ENCODE measurements at places on chromosomes 1 and 21.

DNA sequence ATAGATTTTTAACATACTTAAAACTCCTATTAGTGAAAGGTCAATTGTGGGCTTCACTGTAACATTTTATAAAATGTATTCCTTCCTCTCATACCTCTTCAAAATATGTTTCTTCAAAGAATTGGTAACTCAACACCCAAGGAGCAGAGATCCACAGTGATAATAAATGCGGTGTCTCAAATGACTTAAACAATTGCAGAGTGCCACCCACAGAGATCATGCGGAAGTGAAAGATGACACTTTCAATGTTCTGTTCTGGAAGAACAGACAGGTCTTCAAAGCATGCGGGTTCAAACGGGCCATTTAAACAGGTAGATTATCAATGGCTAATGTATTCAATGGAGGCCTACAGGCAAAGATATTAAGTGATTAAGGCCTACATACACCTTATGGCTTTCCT lies 157.0 kb upstream of the GREM2 start:
- no peak for ATAC-seq

- peak; percentile 6 for ATAC-seq
Measured at GRCh38 chr1:202281316-202282024, 60.3 kb downstream of the UBE2T start.

- ATAC-seq, result no peak
Measured at GRCh38 chr21:14901482-14901958, 163.3 kb downstream of the NRIP1 start.

- no peak for ATAC-seq
Measured at GRCh38 chr21:33360281-33360680, 35.5 kb downstream of the IFNAR1 start.

- no peak for ATAC-seq
Measured at GRCh38 chr1:21157868-21158267, 18.8 kb downstream of the EIF4G3 start.

GRCh38 chr1:95339377-95339776 lies 105.4 kb downstream of the RWDD3 start:
- ATAC-seq, result no peak

GRCh38 chr1:245997471-245998258 lies 509.4 kb downstream of the SMYD3 start:
- no peak for ATAC-seq

DNA sequence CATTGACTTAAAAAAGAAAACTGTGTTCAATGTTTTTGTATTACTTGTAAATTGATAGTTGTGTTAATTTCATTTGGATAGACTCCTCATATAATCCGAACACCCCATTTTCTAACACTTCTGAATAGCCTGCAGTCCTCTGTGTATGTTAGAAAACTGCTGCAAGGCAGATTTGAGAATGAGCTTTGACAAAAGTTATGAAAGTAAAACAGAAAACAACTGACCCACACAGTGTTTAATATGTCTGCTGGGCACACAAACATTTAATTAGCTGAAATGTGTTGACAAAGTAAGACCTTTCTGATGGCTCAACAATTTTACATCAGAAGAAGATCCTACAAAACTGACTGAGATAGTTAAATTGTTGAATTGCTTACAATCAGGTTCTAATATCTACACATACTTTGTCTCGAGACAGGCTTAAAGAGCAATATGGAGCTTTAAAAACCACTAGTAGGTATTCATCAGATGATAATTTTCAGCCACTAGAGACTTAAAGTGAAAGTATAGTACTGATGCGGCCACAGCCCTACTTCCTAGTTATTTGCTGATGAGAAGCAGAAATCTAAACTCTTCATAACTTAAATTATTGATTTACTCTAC lies 40.0 kb upstream of the PRMT6 start:
- no peak for ATAC-seq

DNA sequence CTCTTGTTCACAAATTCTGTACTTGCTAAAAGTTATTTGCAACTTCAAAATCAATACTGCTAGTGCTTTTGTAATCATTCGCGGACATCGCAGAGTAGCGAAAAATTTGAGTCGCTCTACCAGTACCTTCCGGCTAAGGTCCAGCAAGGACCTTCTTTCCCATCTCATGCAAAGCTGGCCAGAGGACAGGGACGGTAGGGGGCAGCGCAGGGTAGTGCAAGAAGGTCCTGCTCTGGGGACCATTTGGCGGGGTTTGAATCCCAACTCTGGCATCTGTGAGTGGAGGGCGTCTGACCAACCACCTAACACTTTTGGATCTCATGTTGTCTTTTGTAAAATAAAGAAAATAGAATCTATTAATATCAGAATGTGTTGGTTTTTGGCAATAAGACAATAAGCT lies 258.3 kb downstream of the SPATA17 start:
- ATAC-seq, result no peak

- peak; percentile 59 for ATAC-seq
Measured at GRCh38 chr1:186420923-186421322, 40.0 kb downstream of the PDC start.

DNA sequence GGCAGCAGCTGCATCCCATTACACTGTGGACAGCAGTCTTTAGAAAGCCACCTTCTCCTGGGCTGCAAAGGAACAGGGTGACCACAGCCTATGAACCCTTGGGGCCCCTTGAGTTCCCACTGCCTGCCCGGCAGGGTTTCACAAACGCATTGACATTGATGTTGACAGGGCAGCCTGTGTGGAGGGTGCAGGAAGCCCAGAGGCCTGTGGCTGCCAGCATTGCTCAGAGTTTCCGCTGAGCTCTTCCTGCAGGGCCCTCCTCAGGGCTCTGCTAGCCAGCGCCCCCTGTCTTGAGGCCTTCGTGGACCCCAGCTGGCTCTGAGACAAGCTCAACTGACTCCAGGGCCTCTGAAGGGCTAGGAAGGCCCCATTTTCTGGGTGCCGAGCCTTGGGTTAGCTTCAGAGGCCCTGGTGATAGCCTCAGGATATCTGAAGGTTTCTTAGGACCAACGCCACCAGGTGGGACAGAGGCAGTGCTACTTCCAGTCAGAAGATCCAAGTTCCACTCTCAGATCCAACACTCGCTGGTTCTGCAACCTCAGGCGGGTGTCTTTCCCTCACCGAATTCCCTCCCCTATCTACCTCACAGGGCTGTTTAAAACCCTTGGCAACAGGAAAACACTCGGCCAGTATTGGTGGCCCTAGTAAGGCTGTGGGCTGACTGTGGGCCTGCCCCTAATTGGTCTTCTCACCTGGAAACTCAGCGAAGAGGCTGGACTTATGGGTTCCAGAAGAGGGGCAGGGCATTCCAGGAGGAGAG lies 27.2 kb upstream of the EPS8L3 start:
- no peak for ATAC-seq

- ATAC-seq, result no peak
Measured at GRCh38 chr21:36706951-36707762, 8.2 kb downstream of the SIM2 start.

GRCh38 chr1:117685936-117686806 lies 80.3 kb downstream of the TENT5C start:
- ATAC-seq, result no peak

DNA sequence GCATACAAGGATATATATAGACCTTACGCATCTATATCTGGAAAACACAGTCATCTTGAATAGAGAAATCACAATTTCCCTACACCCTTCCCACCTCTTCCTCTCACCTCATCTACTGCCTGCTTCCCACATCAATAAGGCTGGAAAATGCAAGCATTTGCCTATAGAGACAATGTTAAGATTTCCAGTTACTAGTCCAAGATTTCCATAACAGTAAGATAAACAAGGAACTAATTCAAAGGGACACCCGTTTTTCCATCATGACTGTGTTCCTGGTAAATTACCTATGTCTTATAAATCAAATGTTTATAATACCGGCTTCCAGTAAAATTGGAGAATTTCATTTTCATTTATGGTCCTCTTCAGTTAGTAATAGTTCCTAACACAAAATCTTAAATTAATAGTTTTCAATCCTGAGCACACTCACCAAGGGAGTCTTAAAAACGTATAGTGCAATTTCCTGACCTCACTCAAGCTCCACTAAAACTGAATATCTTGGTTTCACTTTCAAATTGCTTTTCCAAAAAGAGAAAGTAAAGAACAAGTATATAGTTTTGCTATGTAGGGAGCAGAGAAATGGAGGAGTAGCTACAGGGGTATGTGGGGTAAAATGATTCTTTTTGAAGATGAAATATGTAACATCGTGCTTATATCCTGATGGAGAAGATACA lies 398.7 kb downstream of the PLPP3 start:
- ATAC-seq, result no peak

DNA sequence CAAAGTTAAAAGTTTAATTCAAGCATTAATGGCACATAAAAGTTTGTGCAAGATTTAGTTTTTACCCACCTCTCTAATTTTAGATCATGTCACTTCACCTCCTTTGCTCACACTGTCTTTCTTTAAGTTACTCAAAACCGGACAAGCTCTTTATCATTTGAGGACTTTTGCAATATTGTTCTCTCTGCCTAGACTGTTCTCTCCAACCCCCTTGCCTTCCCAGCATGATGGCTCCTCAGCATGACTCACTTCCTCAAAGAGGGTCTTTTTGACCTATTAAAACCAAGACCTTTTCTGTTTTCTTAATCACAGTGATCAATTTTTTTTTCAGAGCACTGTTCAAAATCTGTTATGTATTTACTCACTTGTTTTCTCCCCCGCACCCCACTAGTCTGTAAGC lies 61.3 kb downstream of the XKR8 start:
- no peak for ATAC-seq

DNA sequence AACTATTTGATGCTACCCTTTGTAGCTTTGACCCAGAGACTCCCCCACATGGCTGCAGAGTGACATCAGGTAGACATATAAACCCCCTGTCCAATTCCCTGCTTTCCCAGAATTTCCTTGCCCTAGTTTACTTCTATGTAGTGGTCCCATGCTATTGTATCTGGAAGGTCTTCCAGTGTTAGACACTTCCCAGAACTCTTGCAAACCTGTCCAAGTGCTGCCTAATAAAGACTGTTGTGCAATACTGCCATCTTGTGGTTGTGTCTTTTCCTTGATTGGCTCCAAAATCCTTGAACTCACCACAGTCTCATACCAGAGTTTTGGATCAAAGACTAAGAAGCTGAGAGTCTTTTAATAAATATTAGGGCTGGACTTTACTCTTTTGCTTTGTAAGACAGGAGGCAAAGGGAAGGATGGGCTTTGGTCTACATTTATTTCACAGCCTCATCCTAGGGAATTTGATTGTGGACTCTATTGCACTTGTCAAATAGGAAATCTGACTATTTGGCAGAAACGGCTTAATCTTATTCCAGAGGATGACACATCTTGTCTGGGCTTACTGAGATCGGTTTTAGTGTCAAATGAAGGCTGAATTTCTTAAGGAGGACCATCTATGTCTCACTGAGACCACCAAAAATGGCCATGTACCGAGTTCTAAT lies 169.9 kb downstream of the LRRC7 start:
- ATAC-seq, result peak; percentile 92

GRCh38 chr1:53130878-53131589 lies 11.4 kb downstream of the SLC1A7 start:
- ATAC-seq, result no peak

DNA sequence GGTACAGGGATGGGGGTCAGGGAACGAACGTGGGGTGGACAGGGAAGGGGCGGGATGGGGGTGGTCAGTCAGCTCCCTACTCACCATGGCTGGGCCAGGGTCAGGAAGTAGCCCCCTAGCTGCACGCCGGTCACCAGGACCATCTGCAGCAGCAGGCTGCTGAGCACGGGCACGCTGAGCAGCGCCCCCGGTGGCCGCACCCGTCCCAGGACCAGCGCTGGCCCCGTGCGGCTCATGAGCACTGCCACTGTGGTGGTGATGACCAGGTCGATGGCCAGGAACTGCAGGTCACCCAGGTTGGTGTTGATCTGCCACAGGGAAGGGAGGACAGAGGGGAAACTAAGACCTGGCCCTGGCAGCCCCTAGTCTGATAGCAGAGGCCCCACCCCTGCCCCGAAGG lies 6.5 kb upstream of the MFAP2 start:
- ATAC-seq, result peak; percentile 18

DNA sequence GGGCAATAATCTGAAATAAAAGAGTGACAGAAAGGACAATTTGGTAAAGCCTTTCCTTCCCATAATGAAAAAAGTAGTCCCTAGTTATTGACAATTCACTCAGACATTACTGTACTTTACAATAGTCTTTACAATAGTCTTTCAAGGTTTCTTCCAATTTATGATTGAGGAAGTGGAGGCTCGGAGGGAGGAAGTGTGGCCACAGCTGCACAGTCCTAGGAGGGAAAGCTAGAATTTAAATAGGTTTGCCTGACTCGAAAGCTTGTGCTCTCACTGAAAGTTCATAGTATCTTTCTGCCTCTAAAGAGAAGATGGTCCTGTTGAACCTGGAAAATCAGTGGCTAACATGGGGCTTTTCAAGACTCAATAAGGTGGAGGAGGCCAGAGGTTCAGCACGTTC lies 203.2 kb downstream of the SDCCAG8 start:
- no peak for ATAC-seq

- ATAC-seq, result no peak
Measured at GRCh38 chr21:25552856-25553255, 54.4 kb downstream of the MRPL39 start.

DNA sequence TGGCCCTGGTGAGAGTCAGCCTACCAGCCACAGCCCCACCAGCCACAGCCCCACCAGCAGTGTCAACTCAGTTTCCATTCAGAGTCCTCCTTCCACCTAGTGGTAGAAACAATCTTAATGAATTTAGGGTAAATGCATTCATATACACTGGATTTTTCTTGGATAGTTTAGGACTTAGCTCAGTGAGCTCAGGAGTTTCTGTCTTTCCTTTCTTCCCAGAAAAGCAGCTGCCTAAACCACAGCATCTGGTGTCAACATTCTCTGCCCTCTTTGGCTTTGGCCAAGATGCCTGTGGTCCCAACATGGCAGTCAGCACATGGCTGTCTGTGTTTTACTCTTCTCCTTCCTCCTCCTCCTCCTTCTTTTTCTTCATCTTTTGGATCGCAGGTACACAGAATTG lies 94.0 kb downstream of the CLIC6 start:
- no peak for ATAC-seq

- no peak for ATAC-seq
Measured at GRCh38 chr1:222000131-222000530, 258.2 kb upstream of the DUSP10 start.

DNA sequence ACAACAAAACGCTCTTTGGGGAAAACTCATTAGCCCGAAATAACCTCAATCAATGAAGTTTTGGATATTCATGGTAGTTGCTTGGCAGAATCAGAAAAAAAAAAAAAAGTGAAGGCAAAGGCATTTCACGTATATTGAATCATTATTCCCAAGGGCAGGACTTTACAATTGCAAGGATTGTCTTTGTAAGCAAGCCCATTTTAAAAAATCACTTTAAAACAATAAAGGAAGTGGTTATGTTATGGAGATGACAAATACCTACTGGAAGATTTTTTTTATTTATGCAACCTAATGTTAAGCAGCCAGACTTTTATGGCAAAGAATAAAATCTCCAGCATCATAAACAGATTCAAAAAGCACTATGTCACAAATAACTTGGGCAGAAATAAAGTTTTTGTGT lies 9.3 kb downstream of the GJB4 start:
- no peak for ATAC-seq

- no peak for ATAC-seq
Measured at GRCh38 chr1:108541861-108542260, 18.0 kb upstream of the EEIG2 start.

DNA sequence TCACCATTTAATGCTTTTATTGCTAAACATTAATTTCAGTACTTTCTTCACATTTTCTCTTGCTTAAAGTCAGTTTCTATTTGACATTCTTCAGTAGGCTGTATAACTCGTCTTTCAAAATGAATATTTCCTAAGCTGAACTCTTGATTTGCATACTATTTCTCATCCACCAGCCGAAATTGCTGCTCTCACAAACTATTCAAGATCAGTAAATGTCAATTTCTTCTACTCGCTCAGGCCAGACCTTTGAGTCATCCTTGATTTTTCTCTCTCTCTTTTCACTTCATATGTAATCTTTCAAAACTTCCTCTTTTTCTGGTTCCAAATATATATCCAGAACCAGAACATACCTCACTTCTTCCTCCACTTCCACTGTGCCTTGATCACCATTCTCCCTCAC lies 990.0 kb downstream of the KCNT2 start:
- no peak for ATAC-seq

Data from motor neuron (in vitro differentiated cells).